Fibroblast of villous mesenchyme (primary cell): ENCODE measurements at places on chromosomes 13 and 19. TPM values are rescaled to one million over a fixed set of nuclear protein-coding genes. Genes with fewer than 3 reads are reported as not detected.
A peak's percentile ranks its signal among the peaks of the same experiment; 100 is the strongest.

DNA sequence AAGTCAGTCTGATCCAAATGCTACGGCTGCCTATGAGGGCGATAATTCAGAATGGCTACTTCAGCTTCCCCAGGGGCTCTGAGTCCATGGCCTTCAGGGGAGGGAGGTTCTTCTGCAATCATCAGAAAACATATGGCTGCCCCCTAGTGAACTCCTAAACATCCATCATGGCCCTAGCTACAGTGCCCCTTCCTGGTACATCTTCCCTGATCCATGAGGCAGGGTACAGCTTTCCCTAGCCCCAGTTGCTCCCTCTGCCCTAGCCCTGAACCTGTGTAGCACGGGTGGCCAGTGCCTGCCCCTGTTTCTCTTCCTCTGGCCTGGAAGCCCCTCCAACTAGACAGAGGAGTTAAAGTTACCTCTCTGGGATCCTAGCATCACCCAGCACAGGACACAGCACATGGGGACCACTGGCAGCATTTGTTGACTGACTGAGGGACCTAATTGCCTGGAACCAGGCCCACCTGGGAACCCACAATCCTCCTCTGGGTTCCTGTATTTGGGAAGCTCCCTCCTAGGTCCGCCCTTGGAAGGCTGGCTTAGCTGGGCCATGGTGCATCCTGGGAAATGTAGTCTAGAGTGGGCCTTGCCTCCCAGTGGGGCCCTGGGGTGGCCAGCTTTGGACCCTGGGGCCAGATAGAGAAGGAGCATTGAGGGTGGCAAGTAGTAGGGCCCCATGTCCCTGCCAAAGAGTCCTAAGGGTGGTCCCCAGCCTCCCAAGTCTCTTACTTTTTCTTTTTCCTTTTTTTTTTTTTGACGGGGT lies 17.7 kb upstream of the SEMA6B start:
- no peak for DNase-seq

MISP gene
- under 0.01 and 0.43 TPM in 2 replicates for total RNA-seq

IGSF23 gene
- total RNA-seq: 0.32 and 0.43 TPM in 2 replicates

GRCh38 chr13:108121406-108121805 lies 93.9 kb downstream of the LIG4 start:
- DNase-seq: no peak

CD209 gene
- not detected in 2 replicates for total RNA-seq

DNA sequence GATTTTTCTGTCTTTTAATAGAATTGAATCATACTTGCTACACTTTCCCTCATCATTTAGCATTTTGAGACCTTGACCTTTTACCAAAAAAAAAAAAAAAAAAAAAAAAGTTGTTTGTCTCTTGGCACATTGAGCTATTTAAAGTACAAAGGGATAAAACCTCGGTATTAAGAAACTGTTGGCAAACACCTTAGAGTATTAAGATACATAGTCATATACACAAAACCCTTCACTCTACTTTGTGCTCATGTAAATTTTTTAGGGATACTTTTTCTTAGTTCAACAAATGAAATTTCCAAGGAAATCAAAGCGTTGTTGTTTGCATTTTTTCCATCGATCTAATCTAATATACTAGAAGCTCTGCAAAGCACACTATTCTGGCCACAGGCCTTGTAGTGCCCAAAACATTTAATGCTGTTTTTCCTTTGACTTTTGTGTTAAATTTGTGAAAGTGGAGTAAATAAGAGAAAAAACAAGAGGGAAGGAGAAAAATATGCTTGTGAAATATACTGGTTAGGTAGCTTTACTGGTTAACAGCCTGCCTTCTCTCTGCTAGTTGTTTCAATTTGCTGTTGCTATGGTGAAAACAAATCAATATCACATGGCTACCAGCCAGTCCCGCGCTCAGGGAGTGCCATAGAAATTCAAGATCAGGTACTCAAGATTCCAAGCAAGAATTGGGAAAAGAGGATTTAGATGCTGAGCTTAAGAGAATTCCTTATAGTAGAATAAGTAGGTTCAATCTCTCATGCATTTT lies 2.6 kb downstream of the MBNL2 start:
- DNase-seq: peak; percentile 56

DNA sequence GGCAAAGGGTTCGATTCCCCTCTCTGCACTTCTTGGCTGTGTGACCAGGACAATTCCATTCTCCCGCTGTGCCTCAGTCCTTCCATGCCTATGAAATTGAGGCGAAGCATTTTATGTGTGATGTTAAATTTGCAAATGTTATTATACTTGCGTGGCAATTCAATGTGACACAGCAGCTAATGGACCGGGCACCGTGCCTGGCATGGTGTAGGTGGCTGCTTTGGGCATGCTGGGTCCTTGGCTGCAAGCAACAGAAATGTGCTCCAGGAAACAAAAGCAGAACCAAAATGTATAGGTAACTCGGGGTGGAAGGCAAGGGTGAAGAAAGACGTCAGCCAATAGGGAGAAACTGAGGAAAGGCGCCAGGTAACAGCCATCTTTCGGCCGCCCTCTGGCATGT lies 37.1 kb downstream of the TINCR start:
- DNase-seq: no peak

DNA sequence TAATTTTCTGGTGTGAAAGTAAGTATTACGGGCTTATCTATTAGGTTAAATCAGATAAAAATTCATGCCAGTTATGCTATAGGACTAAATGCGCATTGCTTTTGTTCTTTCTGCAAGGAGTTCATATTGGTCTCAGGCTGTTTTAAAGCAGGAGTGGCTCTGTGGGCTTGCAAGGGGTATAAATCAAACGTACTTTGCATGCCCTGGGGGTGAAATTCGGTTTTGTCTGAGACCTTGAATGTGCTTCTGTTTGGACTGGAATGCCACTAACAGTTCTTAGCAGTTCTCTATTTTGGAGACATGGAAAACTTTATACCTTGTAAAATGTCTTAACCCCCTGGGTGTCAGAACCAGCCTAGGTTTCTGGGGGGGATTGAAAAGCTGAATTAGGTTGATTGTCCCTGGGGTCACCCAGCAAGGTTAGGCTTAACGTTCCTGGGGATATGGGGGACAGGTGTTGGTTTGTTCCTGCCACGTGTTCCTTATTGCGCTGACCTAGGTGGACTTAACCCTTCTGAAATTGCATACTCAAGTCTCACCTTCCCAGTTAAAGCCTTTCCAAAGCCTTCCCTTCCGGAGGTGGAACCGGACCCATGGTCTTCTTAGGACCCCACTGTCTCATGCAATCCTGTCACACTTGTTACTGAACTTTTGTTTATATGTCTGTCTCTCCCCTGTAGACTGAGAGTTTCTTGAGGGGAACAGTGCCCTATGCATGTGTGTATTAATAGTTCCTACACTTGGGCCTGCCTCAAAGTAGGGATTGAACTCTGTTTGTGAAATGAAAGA lies 182.2 kb downstream of the LMO7 start:
- DNase-seq: no peak

- peak; percentile 22 for DNase-seq
Measured at GRCh38 chr13:30453727-30454126, 12.0 kb downstream of the HMGB1 start.

- DNase-seq: no peak
Measured at GRCh38 chr13:70380809-70381208, 272.6 kb upstream of the KLHL1 start.

POSTN gene
- 149 and 390 TPM in 2 replicates for total RNA-seq

GRCh38 chr13:111346101-111346680 lies 25.7 kb downstream of the TEX29 start:
- DNase-seq: no peak

- DNase-seq: no peak
Measured at GRCh38 chr13:58630794-58631193, 999.2 kb downstream of the PCDH17 start.

- DNase-seq: peak; percentile 64
Measured at GRCh38 chr13:102870677-102871415, 25.0 kb downstream of the ERCC5 start.

DNA sequence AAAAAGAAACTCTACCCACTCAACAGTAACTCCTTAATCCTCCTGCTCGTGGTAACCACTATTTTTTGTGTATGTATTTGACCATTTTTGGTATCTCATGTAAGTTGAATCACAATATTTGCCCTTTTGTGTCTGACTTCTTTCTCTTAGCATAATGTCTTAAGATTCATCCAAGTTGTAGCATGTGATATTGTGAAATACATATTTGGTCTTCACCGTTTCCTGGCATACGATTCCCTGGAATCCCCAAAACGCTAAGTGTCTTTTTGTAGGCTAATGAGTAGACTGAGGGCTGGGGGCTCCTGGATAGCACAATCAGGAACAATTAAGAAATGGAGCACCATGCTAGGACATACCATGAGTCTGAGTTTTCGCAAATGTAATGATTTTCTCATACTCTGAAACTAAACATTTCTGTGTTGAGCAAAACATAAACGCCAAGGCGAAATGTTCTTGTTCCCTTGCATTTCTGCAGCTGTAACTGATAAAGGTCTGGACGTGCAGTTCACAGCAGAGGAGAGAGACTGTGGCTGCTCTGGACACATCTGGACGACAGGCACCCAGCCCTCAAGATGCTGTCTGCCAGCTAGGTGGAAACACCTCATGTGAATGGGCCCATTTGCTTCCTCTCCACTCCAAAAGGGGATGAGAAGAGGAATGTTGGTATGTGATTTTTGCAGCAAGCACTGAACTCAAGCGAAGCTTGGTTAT lies 38.4 kb downstream of the BRD4 start:
- DNase-seq: peak; percentile 93

DNA sequence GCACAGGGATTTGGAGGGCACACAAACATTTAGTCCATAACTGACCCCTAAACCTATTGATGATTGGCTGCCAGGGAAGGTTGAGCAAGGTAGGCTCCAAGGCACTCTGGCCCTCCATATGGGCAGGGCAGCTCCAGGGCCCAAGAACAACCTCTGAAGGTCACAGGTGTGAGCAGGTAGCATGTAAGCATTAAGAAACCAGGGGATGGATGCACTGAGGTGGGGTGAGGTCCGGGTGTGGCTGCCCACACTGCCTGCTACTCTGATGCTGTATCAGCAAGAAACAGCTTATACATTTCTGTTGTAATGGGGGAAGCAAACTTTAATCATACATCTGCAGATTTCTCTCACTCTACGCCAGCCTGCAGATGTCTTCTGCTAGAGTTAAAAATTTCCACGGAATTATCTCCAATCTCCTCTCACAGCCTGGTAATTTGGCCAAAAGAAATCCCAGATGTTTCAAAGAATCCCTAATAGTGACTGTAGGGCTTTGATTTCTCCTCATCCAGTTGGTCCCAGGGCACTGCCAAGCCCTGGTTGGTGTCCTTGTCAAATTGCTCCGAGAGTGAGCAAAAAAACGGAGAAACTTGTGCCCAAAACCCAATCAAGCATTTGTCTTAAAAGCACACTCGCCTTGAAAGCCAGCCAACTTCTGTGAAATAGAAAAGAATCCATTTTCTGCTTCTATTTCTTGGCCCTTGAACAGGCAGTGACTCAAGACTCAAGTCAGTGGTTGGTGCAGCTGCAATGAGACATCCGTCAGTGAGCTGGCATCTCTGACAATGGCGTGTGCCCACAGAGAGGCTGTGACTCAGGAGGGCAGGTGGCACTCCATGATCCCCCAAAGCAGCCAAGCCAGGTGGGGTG lies 72.5 kb upstream of the MRI1 start:
- no peak for DNase-seq

DNA sequence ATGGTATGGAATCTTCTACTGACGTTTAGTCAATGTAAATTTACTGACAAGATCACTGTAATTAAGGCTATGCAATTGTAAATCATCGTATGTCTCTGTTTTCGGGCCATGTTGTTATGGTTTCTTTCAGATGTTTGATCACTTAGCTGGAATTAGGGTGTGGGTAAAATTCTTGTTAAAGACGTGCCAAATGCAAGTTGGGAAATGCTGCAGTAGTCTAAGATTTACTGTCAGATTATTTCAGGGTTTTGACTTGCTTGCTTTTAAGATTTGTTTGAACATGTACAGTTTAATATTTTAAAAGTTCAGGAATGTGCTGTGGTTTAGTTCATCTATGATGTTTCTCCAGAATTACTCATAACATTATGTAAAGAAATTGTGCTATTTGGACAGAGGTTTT lies 10.8 kb downstream of the NDFIP2 start:
- DNase-seq: peak; percentile 89

DNA sequence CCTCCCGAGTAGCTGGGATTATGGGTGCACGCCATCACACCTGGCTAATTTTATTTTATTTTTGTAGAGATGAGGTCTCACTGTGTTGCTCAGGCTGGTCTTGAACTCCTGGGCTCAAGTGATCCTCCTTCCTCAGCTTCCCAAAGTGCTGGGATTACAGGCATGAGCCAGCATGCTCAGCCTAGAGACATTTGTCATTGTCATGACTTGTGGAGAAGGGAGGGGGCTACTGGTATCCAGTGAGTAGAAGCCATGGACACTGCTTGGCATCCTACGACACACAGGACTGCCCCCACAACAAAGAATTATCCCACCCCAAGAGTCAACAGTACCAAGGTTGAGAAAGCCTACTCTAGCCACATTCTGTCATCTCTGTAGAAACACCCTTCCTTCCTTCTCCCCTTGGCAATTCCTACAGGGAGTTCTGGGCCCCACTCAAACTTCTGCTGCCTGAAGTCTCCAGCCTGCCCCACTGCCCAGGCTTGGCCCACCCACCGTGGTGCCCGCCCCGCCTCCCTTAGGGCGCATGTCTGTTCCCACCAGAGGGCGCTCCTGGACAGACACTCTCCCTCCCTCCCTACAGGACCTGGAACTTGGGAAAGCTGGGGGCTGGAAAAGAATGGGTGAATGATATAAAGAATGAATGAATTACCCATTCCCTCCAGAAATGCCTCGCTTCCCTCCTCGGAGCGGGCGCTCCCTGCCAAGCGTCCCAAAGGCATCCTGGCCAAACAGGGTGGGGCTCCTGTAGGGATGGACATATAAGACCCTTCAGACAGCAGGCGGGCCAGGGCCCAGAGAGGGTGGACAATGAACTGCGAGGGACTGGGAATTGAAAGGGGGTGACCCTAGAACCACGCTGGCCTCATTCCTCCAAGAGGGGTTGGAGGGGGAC lies 5.5 kb upstream of the EMP3 start:
- peak; percentile 84 for DNase-seq

GRCh38 chr13:108551674-108552073 lies 77.7 kb upstream of the MYO16 start:
- DNase-seq: no peak
